Stimulated activated naive CD4-positive, alpha-beta T cell treated with Interleukin-2 at 50 U/mL for 16 hours (primary cell): ENCODE measurements at places on chromosomes 2 and 18.

- DNase-seq = no peak
Measured at GRCh38 chr2:189506514-189506976, 65.3 kb downstream of the WDR75 start.

DNA sequence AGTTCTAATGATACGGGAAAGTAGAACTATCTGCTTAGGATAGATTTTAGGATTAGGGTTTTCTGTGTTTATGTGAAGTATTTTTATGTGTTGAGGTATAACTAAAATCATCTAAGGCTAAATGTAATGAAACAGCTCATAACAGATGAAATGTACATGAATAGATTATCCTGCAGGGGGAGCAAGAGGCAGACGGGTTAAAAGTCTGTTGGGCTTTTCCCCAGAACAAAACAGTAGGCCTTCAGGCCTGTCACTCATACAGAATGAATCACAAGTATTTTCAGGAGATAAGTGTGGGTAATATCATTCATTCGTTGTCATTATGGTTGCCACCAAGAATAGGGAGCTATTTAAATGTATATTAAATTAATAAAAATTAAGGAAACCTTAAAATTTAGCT, 107.9 kb upstream of the IL1R2 start:
- peak; percentile 16 for DNase-seq

DNA sequence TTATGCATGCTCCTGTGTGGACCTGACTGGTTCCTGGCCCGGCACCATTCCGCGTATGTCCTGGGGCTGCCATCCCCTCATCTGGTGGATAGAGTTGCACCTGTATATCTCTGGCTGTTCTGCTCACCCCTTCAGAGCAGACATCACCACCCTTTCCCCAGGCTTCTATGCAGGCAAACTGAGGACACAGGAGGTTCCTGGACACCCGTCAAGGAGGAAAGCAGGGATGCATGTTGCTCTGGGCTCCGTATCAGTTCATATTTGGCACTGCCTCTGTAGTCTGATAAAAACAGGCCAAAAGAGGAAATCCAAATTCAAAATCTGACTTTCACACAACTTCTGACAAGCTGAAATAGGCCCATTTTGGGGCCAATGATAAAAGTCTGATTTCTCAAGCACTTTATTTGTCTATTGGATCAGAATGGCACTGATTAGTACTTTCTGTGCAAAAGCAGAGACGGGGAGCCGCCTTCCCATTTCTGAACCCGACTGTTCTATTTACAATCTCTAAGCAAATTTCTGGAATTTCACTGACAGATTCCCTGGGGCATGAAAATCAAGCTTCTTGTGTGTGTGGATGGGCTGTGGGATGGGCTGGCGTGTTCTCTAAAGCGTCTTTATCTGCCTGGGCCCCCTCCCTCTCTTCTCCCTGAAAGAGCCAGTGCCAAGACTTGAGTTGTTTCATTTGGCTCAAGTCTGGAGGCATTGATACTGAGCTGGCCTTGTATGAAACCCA, 96.9 kb downstream of the SETBP1 start:
- DNase-seq = no peak

DNA sequence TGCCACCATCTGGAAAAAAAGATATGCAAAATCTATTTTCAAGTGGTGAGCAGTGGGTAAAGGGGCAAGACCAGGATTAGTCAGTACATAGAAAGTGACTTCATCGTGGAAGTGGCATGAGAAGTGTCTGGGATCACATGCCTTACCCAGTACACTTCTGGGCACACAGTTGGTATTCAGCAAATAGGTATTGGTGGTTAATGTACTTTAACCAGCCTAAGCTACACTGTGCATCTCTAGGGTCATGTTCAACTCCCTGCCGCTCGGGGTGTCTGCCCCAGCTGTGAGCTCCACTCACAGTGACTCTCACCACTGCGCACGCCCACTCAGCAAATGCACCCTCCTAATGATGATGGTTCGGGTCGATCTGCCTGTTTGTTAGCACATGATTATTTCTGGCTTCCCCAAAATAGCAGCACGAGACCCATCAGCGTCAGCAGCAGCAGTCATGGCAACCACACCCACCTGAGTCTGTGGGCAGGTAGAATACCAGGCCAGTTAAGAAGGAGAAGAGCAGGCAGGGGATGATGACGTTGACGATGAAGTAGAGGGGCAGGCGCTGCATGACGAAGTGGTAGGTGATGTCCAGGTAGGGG, 11.1 kb downstream of the CHRNA1 start:
- peak; percentile 34 for DNase-seq

- DNase-seq = peak; percentile 78
Measured at GRCh38 chr2:136423516-136423996, 305.6 kb upstream of the CXCR4 start.

DNA sequence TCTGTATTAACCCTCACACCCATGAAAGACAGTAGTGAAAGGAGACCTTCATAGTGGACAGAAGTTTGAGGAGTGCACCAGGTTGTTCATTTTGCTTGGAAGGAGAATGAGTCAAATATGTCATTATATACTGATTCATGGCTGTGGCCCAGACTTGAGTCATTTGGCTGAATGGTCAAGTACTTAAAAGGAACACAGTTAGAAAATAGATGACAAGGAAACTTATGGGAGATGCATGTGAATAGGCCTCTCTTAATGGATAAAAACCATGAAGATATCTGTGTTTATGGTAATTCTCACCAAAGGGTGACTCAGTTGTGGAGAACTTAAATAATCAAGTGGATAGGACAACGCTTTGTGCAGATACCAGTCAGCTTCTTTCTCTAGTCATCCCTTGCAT, 524.7 kb upstream of the CNTNAP5 start:
- DNase-seq = no peak

DNA sequence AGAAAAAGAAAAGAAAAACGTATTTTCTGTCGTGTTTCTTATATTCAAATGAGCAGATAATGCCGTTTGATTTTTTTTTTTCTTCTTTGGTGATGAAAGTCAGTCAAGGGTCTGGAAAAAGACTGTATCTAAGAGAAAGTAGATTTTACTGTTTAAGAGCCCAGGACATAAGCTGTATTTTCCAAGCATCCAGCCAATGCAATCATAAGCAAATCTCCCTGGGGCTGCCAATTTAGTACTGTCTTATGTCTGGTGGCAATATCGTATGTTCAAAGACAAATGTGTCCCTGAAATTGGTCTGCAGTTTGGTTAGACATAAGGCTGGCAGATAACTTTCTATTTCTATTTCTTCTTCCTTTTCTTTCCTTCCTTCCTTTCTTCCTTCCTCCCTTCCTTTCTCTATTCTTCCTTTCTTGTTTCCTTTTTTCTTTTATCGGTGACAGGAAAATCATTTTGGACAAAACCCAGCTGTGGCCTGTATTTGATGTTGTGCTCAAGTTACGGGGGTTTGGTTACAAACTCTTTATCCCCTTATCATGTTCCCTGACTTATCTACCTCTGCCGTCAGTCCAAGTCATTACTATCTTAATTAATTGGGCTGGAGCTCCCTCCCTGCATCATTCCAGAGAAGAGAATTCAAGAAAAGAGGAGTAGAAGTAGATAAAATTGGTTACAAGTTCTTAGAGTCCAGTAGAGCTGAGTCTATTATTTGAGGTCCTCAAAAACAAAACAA, 683.4 kb upstream of the FSHR start:
- no peak for DNase-seq

GRCh38 chr18:68177807-68178702, 536.9 kb downstream of the TMX3 start:
- no peak for DNase-seq

- peak; percentile 3 for DNase-seq
Measured at GRCh38 chr2:156436497-156437085, 412 bp downstream of the GPD2 start.

DNA sequence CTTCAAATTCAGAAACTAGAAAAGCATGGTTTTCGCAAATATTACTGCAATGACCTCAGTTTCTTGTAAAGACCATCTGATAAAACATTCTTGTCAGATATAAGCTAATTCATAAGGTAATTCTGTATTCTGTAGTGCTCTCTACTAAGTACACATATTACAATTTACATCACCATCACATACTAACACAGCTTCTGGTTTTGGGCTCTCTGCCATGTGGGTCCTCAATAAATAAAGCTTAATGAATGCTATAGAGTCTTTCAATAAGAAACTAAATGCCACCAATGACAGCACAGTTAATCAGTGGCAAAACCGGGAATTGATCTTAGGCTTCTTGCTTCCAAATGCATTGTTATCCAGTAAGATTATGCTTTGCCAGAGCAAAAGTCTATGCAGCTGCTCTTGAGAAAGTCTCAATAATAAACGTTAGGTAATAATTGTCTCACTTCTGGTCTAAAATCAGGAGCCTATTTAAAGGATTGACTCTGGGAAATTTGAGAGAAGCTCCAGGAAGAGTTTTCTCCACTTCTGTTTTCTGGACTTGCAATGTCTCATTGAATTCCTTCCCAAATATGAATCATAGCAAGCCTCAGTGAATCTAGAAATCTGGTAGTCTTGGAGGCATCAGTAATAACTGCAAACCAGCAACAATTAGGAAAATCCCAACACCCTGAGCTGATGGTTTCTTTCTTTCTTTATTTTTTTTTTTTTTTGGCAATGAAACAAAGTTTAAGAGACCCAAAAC, 67.9 kb upstream of the RAPGEF4 start:
- no peak for DNase-seq

DNA sequence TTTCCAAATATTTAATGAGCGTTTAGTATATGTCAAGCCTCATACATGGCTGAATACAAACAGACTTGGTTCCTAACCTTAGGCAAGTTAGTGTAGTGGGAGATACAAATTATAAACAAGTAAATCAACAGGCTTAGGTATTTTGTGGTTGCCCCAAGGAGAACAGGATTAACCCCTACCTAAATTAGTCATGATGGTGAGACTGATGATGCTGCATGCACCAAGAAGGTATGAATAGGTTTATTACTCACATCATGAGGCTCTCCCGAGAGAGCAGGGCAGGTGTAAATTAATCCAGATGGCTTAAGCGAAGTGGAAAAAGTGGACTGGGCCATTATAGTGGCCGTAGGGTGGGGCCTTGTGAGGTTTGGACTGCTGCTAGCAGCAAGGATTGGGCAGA, 118.1 kb upstream of the GCFC2 start:
- DNase-seq = no peak

GRCh38 chr2:28588292-28588670, 92.4 kb downstream of the PLB1 start:
- no peak for DNase-seq

DNA sequence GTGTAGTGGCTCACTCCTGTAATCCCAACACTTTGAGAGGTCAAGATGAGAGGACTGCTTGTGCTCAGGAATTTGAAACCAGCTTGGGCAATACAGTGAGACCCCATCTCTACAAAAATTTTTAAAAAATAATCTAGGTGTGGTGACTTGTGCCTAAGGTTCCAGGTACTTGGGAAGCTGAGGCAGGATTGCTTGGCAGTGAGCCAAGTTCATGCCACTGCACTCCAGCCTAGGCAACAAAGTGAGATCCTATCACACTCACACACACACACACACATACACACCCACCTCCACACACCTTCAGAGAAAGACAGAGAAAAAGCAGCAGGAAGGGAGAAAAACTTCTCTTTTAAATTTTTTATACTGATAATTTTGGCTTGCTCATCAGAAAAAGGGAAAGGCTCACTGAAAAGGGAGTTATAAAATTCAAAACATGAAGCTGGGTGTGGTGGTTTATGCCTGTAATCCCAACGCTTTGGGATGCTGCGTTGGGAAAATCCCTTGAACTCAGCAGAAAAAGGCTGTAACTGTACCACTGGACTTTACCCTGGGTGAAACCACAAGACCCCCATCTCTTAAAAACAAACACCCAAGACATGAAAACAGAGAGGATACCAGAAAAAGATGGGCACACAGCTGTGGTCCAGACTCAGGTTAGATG, 25.7 kb downstream of the FAM168B start:
- no peak for DNase-seq

DNA sequence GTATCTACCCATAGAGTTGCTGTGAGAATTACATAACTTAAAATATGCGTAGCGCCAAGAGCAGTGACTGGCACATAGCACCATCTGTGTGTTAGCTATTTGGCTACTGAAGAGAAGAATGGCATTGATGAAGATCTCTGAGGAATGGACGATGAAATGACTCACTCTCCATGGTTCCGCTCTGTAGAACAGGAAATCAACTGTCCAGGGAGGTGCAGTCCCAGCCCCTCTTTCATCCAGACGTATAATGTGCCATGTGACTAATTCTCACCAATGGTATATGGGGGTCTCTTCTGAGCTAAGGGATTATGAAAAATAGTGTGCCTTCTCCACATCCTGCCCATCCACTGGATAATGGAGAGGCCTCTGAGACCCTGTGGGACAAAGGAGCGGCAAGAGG, 254.8 kb downstream of the CYP26B1 start:
- DNase-seq = no peak

DNA sequence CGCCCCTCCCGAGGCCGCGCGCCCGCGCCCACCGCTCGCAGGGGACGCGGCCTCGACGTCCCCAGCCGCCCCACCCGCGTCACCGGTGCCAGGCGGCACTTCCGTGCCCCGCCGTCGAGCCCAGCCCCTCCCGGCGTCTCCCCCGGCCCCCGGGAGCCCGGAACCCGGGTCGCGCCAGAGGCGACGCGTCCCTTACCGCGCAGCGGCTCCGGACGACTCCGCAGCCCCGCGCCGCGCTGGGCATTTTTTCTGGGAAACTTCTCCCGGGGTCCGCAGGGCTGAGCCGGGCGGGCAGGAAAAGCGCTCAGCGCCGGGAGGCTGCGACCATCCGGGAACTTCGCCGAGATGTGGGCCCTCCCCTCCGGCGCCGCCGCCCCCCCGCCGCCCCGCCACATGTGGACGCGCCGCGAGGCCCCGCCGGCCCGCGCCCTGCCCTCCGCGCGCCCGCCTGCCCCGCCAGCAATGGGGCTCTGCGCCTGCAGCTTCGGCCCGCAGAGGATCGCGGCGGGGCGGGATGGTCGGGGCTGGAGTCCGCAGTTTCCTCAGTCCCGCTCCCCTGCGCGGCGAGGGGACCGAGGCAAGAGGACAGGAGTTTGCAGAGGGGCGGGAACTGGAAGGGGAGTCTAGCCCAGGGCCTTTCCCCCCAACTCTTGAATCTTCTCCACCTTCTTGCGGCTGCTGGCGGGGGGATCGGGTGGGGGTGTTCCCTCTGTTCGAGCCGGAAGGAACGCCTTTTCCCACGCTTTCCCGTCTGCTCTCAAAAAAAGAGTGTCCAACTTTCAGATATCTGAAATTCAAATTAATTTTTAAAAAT, 81.5 kb downstream of the CHRNA1 start:
- DNase-seq = peak; percentile 61

- DNase-seq = no peak
Measured at GRCh38 chr18:26536032-26536431, 12.3 kb downstream of the KCTD1 start.

DNA sequence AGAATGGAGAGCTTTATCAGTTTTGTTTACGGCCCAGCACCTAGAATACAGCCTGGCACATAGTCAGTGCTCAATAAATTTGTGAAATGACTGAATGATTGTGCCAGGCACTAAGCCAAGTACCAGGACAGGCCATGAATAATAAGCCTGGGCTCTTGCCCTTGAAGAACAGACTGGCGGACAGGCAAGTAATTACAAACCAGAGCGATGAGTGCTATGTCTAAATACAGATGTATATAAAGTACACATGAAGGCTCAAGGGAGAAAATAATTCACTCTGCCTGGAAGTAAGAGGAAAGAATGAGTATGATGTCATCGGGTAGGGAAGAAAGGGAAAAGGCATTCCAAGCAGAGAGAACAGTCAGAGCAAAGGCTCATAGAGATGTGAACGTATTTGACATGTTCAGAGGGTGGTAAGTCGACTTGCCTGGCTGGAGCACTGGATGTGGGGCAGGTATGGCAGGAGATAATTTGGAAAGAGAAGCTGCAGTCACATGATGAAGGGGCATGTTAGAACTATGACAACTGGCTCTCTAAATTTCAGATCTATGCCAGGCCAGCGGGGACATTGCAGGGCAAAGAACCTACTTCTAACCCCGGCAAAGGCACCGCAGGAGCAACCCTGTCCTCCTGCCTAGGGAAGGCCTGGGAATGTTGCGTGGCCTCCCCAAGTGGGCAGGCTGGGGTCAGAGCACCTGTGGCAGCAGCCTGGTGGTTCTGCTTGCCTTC, 119.1 kb upstream of the STPG4 start:
- no peak for DNase-seq
